ENCODE measurements at places on chromosomes 12 and 14.

GRCh38 chr14:21558703-21559170 lies 21.1 kb downstream of the OR10G3 start:
- DNase-seq = no peak

DNA sequence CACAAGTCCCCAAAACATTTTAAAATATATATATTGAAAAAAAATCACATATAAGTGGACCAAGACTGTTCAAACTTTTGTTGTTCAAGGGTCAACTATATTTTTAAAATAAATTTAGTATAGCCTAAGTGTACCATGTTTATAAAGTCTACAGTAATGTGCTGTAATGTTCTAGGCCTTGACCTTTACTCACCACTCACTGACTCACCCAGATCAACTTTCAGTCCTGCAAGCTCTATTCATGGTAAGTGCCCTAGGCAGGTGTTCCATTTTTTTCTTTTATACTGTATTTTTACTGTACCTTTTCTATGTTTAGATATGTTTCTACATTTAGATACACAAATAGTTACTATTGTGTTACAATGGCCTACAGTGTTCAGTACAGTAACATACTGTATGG lies 23.4 kb upstream of the TMTC1 start:
- DNase-seq = no peak

DNA sequence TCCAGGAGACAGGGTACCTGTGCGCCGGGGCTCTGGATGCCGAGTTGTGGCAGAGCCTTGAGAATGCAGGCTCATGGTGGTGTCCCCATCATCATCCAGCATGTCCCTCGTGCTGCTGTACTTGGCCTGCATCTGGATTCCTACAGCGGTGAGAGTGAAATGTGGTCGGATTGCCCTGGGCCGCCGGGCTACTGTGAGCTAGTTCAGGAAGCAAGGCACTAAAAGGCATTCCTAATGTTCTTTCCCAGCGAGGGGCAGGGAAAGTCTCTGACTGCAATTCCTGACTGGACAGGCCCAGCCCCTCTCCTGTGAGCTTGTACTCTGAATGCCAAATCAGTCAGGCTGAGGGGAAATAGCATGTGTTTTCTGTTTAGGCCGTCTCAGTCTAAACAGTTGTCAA lies at the start of gene CLEC1A:
Gene CLEC1A, minus strand, starts transcription at position 195 of the 400 bp plus-strand sequence. Its CDS starts 63 bp downstream, at position 132.
- DNase-seq = no peak

DNA sequence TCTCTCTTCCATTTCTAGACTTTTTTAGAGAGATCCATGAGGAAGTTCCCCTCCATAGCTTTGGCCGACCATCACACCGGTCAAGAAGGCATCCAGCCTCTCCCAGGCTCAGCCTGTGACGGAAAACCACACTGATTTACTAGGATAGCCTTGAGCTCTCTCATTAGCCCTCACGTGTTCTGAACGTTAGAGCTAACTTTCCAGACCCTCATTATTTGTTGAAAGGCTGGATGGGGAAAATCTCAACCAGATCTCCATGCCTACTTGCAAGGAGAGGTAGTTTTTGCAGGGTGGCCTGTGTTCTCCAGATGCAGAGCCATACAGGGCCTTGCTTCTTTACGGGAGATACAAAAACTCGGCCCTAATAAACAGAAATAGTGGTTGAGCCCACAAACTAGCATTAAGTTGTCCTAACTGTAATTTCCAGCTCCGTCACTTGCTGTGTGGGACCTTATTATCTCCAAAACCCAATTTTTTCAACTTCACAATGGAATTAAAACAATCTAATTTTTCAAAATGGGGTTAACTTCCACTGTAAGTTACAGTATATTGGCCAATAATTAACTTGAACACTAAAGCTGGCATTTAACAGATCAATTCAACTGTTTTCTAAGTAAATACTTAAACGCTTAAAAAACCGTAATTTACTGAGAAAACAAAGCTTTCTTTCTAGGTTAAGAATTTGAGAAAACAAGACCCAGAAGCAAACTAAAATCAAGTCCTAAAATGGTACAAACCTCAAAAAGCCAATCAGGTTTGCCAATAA lies 65.3 kb downstream of the KLHL28 start:
- DNase-seq = no peak
